ENCODE measurements at places on chromosomes 12 and 14. TPM values are rescaled to one million over a fixed set of nuclear protein-coding genes. Genes with fewer than 3 reads are reported as not detected.

GRCh38 chr12:94761559-94761958 is 111.2 kb upstream of the TMCC3 start:
- DNase-seq, result no peak
- no peak overlapping the region for H3K27ac ChIP-seq

DNA sequence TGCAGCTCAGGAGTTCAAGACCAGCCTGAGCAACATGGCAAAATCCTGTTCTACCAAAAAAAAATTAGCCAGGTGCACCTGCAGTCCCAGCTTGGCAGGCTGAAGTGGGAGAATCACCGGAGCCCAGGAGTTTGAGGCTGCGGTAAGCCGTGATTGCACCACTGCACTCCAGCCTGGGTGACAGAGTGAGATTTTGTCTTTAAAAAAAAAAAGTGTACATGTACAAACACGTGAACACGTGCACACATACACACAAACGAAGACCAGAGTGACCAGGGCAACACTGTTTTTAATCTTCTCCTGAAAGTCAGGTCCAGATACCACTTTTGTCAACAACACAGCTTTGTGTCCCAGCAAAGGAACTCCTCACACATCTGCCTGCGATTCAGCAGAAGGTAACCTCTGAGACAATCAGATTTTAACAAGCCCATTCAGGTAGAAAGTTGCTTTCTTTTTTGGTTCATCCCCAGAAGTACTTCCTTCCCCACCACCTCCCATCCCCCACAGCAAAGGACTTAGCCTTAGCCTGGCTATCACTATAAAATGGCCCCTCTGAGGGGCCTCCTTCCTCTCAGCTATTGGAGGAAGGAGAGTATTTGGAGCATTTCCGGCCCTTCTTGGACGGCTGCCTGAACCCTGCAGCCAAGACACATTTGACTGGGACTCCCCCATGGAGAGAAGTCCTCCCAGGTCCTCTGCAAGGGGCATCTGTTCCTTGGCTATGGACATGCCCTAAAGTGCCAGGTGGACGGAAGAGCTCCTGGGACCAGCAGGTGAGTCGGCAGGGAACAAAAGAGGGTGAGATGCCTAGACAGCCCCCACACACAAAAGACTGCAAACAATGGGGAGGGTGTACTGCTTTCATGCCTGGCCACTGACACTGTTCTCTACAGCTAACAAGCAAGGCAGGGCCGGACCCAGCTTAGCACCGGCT is 9.8 kb downstream of the CTDSP2 start:
- H3K4me1 ChIP-seq, result peaks cover 100% of the 10 kb centered on the region
- no peak overlapping the region for H3K4me3 ChIP-seq
- no peaks in the 10 kb centered on the region for H3K27me3 ChIP-seq

GRCh38 chr14:21825149-21825743 is 151.6 kb upstream of the OR4E1 start:
- no peak overlapping the region for H3K4me3 ChIP-seq
- no peak overlapping the region for H3K27ac ChIP-seq
- no peaks in the 10 kb centered on the region for H3K4me1 ChIP-seq

DNA sequence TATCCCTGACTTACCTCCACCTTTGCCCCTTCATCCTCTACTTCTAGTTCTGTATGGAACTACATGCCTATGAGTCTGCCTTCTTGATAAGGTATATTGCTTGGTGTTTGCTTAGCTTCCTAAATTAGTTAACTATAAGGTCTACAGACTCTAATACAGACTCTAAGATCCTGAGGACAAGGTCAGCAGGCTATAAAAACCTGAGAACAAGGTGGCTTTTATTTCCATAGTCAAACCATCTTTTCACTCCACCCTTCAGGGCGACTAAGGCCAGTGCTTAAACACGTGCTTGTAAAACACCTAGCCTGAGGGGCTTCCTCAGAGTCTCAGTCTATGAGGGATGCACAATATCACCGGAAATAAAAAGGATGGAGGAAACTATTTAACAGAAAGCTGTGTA is 36.1 kb upstream of the COL2A1 start:
- H3K4me1 ChIP-seq, result no peaks in the 10 kb centered on the region
- H3K4me3 ChIP-seq, result no peak overlapping the region
- no peak overlapping the region for H3K27ac ChIP-seq
- H3K36me3 ChIP-seq, result no peaks in the 10 kb centered on the region
- no peak for DNase-seq
- H3K27me3 ChIP-seq, result no peaks in the 10 kb centered on the region

- no peak overlapping the region for H3K4me3 ChIP-seq
- H3K27me3 ChIP-seq, result no peaks in the 10 kb centered on the region
- H3K27ac ChIP-seq, result no peak overlapping the region
- no peaks in the 10 kb centered on the region for H3K36me3 ChIP-seq
- DNase-seq, result no peak
Measured at GRCh38 chr12:76018111-76018510, 13.5 kb downstream of the PHLDA1 start.

- no peaks in the 10 kb centered on the region for H3K36me3 ChIP-seq
- H3K4me3 ChIP-seq, result no peak overlapping the region
- H3K27ac ChIP-seq, result no peak overlapping the region
- H3K27me3 ChIP-seq, result no peaks in the 10 kb centered on the region
Measured at GRCh38 chr12:108850854-108851573, 6.4 kb downstream of the SSH1 start.

DNA sequence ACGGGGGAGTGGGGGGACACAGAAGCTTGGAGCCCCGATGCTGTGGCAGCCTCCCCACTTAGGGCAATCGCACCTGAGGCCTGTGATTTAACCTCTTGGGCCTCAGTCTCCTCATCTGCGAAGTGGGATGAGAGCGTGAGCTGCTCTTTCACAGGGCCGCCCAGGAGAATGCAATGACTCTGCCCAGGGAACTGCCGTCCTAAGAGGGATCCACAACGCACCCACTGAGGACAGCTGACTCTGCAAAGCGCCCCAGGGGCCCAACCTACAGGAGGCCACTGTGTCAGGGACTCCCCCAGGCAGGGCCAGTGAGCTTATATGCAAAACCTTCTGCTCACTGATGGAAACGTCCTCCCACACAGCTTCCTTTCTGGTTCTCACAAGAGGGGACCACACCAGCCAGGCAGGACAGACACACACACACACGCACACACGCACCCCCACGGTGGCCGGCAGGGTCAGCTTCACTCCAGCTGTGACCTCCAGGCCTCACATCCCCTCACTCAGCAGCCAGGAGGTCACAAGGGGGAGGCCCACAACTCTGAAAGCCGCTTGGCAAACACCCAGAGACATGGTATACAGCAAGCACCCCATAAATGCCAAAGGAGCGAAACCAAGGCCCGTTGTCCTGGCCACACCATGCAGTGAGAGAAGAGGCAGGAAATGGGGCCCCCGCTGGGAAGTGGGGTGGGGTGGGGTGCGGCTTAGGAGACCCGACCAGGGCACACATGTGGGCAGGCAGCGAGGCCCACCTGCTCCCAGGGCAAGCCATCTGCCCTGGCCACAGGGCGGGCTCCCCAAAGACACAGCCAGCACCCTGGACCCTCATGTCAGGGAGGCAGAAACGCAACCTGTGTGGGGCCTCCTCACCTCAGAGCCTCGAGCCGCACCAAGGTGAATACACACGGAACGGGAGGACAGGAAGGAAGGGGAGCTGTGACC is 73.3 kb downstream of the NCOR2 start:
- no peaks in the 10 kb centered on the region for H3K27me3 ChIP-seq
- H3K36me3 ChIP-seq, result no peaks in the 10 kb centered on the region
- no peak overlapping the region for H3K27ac ChIP-seq
- no peak for DNase-seq

The ACACB gene
- 69.6 TPM for total RNA-seq

The WDR89 gene
- 14.5 TPM for total RNA-seq

The DLK1 gene
- 1,802 TPM for total RNA-seq

All from adrenal gland (tissue), 19 donors.